Cortex of kidney (tissue), 1 donor: ENCODE measurements at places on chromosomes 5 and 9.

- no peak for DNase-seq
Observed at GRCh38 chr5:131377785-131378325, 114.0 kb downstream of the CDC42SE2 start.

DNA sequence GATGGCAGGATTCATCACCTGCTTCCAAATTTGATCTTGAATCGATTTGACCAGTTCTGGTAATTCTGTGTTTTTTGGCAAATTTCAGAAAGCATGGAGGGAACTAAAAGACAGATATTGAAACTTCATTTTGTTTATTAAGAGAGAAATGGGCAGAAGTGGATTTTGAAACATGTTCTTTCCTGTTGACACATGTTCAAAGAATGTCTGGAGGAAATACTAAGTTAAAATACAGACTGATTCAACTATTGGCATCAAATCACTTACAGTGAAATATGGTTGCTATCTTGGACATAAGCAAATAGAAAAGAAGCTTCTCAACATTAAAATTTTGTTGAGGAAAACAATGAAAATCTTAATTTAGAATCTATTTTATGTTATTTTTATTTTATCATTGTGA is 19.3 kb upstream of the GZMK start:
- no peak for DNase-seq

DNA sequence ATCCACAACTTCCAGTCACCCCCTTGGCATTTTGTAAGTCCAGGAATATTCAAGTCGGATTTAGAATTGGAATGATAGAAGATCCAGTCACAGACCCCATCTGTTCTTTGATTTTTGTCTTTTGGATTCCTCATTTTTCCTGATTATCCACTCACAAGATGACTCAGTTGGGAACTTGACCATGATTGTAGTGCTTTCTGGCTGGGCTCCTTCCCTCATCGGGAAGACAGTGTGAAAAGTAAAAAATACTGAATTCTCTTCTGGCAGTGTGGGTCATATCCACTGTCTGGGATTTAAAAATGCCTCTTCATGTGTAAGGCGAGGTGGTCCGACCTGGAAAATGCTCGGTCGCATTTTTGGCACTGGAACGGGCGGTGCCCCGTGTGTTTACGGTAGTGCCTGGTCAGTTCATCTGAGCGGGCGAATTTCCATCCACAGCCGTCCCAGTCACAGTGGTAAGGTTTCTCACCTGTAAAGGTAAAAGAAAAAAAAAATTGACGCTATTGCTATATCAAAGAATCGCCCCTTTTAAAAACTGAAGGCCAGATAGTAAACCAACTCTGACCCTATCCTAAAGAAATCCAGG is 4.0 kb downstream of the KLF4 start:
- no peak for DNase-seq

DNA sequence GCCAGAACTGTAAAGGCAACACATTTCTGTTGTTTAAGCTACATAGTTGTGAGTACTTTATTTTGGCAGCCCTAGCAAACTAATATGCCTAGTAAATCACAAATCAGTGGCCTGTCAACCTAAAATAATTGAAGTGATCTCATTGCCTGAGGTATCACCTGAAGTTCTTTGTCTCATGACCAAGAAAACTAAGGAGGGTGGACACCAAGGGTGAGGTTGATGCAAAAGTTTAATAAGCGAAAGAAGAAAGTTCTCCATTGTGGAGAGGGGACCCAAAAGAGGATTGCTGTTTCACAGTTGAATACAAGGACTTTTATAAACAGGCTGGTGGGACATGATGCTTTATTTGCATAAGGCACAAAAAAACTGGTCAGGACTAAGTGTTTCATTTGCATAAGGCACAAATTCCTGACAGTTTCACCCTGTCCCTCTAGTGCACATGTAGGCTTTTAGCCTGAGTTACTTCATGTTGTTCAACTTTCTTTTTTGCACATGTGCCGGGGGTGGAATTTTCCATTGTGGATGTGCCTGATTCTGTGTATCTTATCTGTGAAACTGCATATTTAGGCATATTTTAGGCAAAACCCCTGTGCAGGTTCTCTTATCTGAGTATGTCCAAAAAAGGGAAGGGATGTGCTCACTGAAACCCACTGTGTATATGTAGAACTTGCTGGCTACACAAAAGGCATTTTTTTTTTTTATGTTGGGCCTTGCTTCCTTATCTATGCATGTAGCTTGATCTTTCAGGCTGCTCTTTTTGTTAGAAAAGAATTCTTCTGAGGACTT is 108.6 kb upstream of the RAI14 start:
- no peak for DNase-seq

DNA sequence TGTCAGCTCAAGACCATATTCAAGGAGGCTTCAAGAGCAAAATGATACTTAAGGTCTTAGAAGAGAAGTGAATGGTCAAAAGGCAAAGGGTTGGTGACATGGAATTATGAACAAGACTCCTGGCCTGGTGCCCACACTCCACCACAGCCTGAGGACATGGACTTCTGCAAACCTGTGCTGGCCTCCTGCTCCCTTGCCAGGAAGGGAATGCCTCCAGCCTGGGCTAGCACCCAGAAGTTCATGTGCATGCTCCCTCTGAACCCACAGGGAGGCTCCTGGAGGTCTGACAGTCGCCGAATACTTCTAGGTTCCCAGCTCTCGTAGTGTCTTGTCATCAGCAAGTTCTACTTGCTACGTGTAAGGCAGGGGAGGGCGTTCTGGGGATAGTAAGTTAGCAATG is 156.7 kb downstream of the FSTL4 start:
- DNase-seq: no peak

DNA sequence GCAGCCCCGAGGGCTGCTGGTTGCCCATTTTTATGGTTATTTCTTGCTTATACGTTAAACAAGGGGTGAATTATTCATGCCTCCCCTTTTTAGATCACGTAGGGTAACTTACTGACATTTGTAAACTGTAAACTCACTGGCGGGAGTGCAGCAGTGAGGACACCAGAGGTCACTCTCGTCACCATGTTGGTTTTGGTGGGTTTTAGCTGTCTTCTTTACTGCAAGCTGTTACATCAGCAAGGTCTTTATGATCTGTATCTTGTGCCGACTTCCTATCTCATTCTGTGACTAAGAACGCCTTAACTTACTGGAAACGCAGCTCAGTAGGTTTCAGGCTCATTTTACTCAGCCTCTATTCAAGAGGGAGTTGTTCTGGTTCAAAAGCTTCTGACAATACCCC is 155.0 kb upstream of the PRDM9 start:
- no peak for DNase-seq

DNA sequence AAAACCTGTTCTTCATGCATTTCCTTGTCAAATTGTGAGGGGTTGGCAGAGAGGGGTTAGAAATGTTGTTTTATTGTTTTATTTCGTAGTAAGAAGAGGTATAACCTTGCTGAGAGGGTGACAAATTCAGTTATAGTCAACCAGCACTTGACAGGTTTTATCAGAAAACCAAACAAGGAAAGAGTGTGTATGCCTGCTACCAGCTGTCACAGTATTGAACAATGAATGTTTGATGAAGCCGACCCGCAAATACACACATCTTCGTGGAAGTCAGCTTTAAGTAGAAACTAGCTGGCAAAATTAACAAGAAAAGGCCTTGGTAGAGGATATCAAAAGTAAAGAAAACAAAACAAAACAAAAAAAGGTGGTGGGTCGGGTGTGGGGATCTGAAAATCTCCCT is 214.6 kb upstream of the TLE4 start:
- no peak for DNase-seq

GRCh38 chr5:168878135-168878745 is 299.1 kb upstream of the PANK3 start:
- no peak for DNase-seq

GRCh38 chr9:68844631-68845612 is 139.9 kb downstream of the PIP5K1B start:
- no peak for DNase-seq

GRCh38 chr5:101292199-101292598 is 389.1 kb upstream of the ST8SIA4 start:
- no peak for DNase-seq

- DNase-seq: no peak
Observed at GRCh38 chr5:53613061-53613460, 52.6 kb downstream of the NDUFS4 start.

DNA sequence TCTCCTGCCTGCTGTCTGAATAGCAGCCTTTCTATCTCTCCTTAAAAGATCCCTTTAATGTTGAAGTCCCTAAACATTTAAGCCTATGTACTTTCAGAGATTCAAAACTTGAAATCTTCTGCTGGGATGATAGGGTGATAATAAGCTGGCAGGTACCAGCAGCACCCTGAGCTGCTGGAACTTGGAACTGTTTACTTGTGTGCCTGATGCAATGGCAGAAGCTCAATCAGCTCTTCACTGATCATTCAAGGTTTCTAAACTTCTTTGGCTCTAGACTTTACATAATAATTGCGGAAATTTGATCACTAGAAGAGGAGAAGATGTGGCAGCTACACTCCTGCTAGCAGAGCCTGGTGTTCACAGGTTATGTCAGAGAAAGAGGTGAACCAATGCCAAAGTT is 27.6 kb downstream of the MRPS27 start:
- no peak for DNase-seq

DNA sequence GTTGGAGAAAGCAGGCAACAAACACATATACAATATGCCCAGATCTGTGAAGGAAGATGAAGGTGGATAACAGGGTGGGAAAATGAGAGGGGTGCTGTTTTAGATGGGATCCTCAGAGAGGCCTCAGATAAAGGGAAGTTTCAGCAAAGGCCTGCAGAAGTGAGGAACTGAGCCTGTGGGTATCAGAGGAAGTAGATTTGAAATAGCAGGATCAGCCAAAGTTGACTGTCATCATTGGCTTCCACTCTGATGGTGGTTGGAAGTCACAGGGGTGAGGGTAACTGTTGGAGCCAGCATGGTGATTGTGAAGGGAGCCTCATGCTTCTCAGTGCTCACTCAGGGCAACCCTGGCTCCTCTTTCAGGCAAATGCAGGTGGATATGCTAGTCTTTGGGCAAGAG is 607.2 kb upstream of the CLINT1 start:
- DNase-seq: no peak

DNA sequence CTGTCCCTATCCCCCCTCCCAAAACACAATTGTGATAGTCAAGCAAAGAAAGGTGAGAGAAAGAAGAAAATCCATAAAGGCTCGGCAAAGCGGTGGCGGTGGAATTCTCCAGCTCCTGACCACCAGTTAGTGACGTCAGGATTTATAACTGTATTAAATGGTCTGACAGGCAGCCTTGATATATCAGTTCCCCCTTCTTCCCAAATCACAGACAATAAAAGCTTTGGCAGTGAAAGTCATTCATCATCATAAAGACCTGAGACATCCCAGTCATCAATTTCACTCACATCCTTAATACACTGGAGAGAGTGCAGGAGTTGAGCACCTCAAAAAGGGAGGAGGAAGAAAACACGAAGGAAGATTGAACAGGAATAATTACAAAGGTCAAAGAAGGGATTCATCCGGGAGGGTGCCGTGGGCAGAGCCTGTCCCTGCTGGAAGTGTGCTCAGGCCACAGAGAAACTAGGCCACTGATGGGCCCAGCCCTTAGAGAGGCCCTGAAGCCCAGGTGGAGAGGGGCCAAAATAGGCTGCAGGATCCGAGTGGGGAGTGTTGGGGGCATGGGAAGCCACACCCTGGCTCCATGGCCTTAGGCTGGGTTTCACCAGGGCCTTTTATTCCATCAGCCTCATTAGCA is 131.9 kb downstream of the PAX5 start:
- no peak for DNase-seq

DNA sequence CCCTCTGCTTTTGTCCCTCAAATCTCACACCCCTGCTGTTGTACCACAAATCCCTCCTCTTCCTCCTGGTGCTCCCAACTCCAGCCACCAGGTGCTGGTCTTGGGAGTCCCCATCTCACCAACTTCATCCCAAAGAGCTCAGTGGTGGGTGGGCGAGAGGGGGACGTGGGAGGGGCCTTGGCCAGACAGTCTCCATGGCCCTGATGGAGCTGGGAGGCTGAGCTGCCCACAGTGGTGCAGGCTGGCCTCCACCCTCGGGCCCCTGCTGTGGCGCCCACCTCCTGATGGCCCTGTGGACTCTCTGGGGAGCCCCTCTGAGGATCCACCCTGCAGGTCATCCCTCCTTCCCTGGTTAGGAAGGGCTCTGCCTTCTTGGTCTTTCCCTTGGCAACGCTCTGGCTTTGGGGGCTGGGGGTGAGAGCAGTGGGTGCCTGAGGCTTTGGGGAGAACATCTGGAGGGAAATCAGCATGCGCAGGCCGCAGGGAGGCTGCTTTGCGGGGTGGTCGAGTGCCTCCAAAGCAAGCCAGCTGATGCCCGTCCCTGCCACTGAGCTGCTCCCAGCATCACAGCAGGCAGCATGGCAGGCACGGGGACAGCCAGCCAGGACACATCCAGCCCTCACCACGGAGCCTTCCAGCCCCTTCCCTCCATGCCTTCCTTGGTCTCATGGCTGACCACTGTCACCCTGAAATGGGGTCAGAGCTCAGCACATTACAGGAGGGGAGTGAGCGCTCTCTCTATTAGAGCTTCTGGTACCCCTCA is 7.6 kb upstream of the FAM163B start:
- no peak for DNase-seq

GRCh38 chr5:133052317-133053175 is 733 bp downstream of the HSPA4 start:
- no peak for DNase-seq

- no peak for DNase-seq
Observed at GRCh38 chr9:117480253-117480652, 65.4 kb upstream of the ASTN2 start.

- DNase-seq: no peak
Observed at GRCh38 chr5:396531-396961, 46.4 kb upstream of the EXOC3 start.

- DNase-seq: no peak
Observed at GRCh38 chr5:17808566-17808965, 174.3 kb downstream of the TAF11L14 start.

GRCh38 chr5:95595289-95595931 is 24.5 kb upstream of the GPR150 start:
- DNase-seq: no peak

DNA sequence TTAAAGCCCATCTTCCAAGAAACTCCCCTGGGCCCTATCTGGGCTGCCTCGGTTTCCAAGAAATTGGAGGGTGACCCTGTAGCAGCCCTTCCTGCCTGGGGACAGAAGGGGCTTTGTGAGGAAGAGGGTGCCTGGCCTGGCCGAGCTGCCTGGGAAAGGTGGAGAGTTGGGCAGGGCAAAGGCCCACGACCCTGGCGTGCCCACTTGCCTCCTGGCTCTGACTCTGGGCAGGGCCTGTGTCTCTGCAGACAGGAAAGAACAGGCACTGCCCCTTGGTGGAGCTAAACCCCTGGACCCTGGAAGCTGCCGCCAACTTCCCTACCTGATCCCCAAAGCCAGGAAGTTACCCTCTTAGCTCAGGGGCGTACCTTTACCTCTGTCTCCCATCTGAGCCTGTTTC is 149.3 kb downstream of the RGS3 start:
- DNase-seq: no peak

- no peak for DNase-seq
Observed at GRCh38 chr9:78369639-78370219, 72.8 kb downstream of the PSAT1 start.

DNA sequence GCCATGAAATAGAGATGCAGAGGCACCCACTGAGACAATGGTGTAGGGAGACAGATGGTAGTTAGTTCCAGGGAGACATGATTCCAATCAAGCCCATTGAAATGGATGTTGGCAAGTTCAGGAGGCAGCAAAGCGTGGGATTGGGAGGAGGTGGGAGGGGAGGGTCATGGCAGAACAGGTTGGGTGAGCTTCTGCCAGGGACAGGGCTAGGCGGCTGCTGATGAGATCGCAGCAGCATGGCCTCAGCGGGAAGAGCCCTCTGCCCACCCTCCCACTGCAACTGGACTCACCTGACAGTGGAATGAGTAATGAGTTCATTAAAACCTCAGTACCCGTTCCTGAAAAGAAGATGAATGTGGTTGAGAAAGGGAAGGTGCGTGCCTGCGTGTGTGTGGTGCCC is 418.2 kb downstream of the CDK5RAP2 start:
- no peak for DNase-seq

GRCh38 chr9:109512170-109512756 is 14.2 kb upstream of the PTPN3 start:
- no peak for DNase-seq
